ENCODE measurements at places on chromosomes 3 and 15.

DNA sequence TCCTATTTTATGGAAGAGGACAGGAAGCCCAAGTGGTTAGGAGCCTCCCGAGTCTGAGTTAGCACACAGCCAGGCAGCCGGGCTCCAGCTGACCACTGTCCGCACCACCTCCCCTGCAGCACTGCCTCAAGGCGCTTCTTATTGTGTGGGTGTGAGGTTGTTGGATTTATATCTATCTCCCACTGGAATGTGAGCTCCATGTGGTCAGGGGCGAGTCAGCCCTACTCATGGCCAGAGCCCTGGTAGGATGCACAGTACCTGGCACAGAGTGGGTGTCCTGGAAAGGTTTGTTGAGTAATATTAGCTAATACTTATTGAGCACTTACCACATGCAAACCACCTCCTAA is 9.7 kb upstream of the FBLN2 start:
- no peak for DNase-seq

GRCh38 chr15:71219645-71220044 is 104.4 kb downstream of the THSD4 start:
- DNase-seq = no peak

DNA sequence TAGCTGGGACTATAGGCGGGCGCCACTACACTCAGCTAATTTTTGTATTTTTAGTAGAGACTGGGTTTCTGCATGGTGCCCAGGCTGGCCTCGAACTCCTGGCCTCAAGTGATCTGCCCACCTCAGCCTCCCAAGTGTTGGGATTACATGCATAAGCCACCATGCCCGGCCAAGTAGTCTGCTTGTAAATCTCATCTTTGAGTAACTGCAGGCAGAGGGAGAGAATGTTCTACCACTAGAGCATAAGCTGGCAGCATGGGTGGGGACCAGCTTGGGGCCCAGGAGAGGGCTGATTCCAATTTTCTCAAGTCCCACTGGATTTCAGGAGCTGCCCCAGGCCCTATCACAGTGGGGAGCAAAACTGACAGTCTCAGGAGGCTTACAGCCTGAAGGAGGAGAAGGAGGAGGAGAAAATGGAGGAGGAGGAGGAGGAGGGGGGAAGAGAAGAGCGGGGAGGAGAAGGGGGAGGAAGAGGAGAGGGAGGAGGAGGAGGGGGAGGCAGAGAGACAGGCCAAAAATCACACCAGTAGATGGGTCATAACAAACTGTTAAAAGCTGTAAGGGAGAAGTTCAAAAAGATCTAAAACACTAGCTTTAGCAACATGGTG is 229.1 kb upstream of the IGF1R start:
- DNase-seq = no peak

- no peak for DNase-seq
Measured at GRCh38 chr3:111819927-111820326, 39.1 kb upstream of the PHLDB2 start.

DNA sequence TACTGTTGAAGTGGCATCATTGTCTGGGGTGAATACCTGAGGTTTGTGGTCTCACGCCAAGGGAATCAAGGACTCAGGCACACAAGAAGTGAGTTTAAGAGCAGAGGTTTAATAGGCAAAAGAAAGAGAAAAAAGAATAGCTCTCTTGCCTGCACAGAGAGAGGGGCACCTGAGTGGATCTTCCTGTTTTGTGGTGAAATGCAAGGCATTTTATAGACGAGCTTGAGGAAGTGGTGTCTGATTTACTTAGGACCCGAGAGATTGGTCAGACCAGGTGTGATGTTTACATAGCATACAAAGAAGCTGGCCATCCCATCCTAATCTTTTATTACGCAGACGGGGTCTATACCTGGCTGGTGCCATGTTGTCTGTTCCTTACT is 13.2 kb downstream of the CCR5 start:
- DNase-seq = no peak

Data from H1 (cell line).